Cortex of kidney (tissue), 1 donor: ENCODE measurements at places on chromosomes 3 and 15.

DNA sequence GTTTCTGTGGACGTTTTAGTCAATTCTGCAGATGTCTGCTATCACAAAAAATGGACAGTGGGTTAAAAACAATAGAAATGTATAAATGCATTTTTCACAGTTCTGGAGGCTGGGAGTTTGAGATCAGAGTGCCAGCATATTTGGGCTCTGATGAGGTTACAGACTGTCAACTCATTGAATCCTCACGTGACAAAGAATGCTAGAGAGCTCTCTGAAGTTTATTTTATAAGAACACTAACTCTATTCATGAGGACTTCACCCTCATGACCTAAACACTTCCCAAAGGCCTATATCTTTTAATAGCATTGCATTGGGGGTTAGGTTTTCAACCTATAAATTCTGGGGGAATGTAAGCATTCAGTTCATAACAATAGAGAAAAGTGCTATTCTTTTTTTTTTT lies 182.6 kb upstream of the SLITRK3 start:
- DNase-seq, result no peak

- no peak for DNase-seq
Measured at GRCh38 chr15:95875121-95875643, 455.3 kb upstream of the NR2F2 start.

GRCh38 chr3:179961071-179961702 lies 75.5 kb downstream of the PEX5L start:
- DNase-seq, result no peak

DNA sequence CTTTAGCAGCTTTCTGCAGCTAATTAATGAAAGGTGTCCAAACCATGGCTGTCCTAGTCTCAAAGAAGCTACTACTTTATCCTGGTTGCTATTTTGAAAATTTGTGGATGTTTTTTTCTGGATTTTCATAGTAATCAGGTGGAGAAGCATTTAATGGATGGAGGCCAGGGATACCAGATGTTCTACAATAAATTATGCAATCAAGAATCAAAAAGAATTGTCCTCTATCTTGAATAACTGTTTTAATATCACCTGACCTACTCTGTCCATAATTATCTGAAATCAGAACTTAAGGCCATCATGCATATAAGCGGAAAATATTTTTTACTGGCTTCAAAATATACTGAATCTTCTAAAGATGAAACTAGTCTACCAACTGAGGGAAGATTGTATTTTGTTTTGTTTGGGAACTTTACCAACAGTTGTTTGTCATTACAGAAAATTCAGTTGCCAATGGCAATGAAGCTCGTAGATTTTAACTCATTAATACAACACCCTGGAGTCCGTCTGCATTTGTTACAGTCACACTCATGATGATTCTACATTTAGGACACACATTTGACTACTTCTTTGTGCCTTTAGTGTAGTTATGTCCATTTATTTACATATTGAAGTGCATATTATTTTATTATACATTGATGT lies 762.3 kb upstream of the GRM7 start:
- no peak for DNase-seq

DNA sequence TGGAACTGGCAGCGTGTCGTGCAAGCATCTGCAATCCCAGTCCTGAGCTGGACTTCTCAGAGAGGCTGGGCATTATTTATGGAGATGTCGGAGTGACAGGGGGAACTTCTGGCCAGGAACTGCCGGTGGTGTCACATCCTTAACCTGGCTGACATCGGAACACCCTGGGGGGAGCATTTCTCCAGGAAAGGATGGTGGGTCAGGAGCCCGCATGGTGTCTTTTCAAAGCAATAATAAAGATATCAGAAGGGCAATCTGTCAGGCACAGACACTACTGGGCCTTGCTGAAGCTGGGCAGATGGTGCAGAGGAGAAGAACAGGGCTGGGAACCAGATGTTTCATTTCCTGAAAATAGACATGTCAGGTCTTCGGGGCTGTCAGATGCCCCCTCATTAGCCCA lies 133.5 kb downstream of the WNT7A start:
- DNase-seq, result no peak

GRCh38 chr3:111033470-111034050 lies 38.1 kb upstream of the NECTIN3 start:
- no peak for DNase-seq

DNA sequence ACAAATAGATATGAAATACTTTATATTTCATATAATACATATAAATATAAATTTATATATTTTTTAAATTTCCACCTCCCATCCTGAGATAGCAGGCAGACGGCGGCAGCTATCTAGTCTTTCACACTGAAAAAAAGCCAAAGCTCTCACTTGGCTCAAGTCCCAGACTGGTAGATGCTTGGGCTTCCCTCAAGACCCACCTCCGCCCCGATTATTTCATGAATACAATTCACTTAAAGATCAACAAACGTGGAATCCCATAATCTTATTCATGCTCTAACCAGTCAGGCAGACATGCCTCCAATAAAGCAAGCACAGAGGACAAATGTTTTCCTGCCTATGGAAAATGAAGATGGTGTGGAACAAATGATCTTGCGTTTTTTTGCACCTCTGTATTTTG lies 275.9 kb upstream of the NR2F2 start:
- DNase-seq, result no peak

DNA sequence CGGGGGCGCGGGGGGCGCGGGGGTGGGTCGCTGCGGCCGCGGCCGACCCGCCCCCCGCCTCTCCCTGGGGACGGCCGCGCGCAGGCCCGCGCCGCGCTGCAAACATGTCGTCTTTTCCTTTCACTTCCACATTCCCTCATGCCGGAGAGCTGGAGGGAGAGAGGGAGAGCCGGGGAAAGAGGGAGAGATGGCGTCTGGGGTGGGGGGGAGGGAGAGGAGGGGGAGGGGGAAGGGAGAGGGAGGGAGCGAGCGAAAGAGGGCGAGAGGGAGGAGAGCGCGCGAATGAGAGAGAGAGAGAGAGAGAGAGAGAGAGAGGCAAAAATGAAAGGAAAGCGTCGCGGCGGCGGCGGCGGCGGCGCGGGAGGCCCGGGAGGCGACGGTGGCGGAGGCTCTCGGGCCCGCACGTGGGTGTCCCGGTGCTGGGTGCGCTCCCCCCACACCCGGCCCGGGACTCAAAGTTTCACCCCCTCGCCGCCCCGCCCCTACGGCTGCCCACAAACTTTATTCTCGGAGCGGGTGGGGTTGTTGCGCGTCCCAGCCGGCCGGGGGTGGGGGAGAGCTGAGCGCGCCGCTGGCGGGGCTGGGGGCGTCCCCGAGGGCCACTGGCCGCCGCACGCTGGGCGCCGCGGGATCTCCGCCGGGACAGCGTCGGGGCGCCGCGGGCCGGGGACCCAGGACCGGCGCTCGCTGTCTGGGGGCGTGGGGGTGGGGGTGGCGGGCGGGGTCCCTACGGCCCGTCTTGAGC lies 731 bp downstream of the ZNF710 start:
- DNase-seq, result no peak

GRCh38 chr3:25520926-25521559 lies 93.0 kb downstream of the RARB start:
- DNase-seq, result no peak

DNA sequence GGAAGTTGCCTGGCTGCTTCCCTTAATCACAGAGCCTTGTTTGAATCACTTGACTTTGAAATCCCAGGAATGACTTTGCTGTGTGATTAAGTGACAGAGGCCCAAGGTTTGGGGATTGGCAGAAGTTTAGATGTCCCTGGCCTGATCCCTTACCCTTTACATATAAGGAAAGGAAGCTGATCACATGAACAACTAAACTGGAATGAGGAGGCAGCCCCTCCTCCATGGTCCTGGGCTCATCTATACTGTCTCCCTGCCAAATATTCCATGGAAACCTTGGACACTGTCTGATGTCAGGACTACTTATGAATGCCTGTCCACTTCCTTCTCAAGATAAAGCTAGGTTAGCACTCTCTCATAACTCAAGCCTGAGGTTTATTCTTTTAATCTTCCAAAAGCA lies 181.3 kb upstream of the CTDSPL start:
- no peak for DNase-seq

- DNase-seq, result no peak
Measured at GRCh38 chr3:35187908-35188307, 451.4 kb upstream of the ARPP21 start.

DNA sequence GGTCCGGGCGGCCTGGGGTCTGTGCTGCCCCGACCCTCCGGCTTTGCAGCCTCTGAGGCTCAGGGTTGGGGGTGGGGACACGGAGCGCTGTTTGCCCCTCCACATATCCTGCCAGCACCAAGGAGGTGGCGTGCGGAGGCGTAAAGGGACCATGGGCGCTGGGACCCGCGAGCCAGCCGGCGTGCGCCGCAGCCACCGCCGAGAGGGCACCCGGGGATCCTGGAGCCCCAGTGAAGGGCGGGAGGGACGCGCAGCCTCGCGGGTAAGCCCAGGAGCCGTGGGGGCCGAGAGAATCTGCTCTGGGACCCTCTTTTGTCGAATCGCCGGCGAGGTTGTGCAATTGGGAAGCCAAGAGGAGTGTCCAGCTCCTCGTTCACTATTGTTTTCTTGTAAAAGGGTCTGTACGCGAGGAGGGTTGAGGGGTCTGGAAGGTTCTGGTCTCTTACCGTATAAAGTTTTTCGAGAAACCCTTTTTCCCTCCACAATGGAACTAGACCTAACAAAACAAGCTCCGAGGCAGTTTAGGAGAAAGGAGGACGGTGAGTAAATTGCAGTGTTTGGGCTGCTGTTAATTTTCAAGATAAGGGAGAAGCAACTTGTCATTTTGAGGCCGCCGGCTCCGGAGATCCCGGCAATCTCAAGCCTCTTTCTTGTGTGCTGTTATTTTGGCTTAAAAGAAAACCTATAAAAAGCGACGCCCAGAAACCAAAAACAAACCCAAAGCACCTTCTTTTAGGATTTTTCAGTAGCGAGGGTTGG lies 29.9 kb upstream of the ST3GAL6 start:
- DNase-seq, result no peak

- no peak for DNase-seq
Measured at GRCh38 chr15:101545548-101546505, 56.3 kb upstream of the PCSK6 start.

DNA sequence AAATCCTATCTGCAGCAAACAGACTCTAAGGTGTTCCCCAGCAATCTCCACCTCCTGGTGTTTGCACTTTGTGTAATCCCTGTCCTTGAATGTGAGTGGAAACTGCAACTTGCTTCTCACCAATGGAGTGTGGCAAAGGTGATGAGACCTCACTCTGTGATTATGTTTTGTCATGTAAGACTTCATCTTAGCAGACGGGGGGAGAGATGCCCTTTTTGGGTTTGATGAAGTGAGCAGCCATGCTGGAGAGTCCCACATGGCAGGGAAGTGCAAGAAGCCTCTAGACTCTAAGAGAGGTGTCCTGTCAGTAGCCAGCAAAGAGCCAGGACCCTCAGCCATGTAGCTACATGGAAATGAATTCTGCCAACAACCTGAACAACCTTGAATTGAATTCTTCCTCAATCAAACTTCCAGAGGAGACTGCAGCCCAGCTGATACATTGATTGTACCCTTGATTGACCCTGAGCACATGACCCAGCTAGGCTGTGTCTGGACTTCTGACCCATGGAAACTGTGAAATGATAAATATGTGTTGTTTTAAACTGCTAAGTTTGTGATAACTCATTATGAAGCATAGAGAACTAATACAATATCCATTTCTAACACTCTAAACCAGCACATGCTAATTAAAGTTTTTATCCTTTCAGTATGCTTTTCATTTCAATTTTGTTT lies 71.4 kb upstream of the RASGRF1 start:
- DNase-seq, result no peak

- DNase-seq, result no peak
Measured at GRCh38 chr15:83379579-83379959, 67.6 kb upstream of the SH3GL3 start.

DNA sequence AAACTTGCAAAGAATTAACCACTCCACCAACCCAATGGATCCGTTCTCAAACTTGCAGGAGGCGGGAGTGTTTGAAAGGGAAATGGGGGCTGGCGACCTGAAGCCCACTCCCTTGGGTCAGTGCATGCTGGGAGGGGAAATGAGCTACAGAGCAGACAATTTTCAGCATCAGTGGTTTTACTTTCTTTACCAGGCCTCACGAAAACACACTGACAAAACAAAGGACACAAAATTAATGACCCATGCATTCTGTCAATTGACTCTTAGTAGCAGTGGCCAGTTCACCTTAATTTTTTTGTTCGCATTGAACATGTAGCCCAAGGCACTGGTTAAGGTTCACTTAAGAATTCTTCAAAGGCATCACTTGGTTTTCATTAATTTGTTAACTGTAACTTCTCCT lies 413.5 kb downstream of the MECOM start:
- no peak for DNase-seq

DNA sequence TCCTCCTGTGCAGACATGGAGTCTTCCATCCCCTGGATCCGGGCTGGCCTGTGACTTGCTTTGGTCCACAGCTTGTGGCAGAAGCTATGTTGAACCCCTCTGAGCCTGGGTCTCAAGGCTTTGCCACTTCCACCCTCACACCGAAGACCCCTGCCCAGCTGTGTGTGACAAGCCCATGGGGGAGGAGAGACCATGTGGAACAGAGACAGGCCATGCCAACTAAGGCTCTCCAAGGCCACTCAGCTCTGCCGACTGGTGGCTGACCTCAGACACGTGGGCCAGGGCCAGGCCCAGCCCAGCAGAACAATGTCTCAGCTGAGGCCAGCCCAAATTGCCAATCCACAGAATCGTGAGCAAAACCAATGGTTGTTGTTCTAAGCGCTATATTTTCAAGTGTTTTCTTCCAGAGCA lies 16.4 kb upstream of the CFAP100 start:
- DNase-seq, result no peak

DNA sequence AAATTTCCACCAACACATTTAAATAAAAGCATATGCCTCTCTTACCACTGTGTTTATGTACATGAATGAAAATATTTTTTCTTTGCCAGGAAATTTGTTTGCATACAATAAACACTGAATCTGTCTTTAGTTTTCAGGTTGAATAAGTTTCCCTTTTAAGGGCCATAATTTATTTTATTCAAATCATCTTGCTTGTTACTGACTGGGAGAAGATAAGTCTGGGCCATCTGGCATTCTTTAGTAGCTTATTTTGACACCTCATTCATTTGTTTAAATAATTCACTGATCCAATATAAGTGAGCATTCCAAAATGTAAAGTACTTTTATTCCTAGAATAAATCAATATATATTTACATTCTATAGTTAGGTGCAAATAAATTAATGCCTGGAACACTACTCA lies 1001.3 kb downstream of the PLOD2 start:
- DNase-seq, result no peak

GRCh38 chr3:187920913-187921312 lies 175.6 kb upstream of the BCL6 start:
- DNase-seq, result no peak

DNA sequence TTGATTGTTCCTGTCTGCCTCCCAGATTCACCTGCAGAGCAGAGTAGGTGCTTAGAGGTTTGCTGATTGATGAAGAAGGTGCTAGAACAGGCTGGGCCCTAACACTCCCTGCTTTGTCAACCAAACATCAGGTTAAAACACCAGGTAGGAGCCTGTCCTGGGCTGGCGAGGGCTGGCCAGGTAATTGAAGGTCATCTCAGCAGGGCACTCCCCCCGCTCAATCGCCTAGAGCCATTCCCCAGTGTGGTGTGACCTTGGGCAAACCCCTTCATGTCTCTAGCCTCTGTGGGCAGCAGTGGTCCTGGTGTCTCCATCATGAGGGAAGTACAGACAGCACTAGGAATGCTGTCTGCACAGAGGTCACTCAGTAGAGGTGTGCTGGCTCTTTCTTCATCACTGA lies 88.3 kb downstream of the KLF15 start:
- DNase-seq, result no peak

- DNase-seq, result no peak
Measured at GRCh38 chr3:104396974-104397669, 969.6 kb upstream of the ALCAM start.
